ENCODE measurements at places on chromosomes 5 and 9.

- DNase-seq, result no peak
Observed at GRCh38 chr9:26950521-26950920, 3.5 kb upstream of the PLAA start.

DNA sequence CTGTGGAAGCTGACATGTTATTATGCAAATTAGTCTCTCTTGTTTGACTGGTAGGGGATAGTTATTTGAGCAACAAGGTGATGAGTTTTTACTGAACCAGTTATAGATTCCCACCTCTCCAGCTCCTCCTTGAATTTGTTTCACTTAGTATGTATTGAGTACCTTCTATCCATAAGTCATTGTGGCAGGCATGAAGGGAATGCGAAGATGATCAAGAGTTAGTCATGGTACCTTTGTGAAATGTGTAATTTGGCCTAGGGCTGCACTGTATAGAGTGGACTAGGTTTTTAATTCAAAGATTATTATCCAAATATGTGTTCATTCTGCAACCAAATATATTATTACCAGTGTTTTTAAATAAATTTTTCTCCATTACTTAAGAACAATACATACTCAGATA lies 110.1 kb downstream of the HACD4 start:
- no peak for DNase-seq

- no peak for DNase-seq
Observed at GRCh38 chr5:142984011-142984410, 213.8 kb downstream of the ARHGAP26 start.

DNA sequence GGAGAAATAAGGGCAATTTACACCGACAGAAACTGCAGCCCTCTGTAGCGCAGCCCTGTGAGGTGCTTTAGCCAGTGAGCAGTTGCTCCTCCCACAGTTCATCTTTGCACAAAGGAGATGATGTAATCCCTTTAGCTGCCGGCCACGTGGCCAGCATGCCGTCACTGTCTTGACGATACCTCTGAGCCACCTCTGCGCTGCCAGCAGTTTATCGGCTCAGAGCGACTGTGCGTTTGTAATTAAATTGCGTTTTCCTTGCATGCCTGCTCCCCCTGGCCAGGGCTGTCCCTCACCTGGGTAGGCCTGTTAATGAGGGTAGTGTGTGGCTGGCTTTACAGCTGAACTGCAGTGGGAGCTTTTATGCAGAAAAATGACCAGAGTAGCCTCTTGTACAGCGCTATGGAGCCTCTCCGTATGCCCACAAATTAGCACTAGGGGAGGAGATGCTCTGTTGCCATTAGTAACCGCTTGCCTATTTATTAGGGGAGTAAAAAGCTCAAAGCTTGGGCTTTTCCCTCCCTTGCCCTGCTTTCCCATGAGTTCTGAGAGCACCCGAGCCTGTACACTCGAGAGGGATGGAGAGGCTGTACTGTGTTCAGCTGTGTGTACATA lies 107.0 kb downstream of the TRIO start:
- no peak for DNase-seq

DNA sequence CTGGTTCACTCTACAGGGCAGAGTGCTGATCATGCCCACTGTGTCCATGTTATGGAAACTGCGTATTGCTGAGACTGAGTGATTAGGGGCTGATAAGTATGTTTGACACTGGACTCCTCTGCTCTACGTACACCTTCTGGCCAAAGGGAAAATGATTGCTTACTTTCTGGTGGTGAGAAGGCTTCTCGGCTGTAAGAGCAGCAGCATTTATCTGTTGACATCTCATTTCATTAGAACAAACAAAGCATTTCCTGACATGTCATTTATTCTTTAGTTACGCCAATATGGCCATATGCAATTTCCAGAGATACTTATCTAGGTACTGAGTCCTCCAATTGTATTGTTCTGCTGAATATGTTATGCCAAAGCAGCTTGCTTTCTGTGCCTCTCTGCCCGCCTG lies 5.6 kb downstream of the FAXDC2 start:
- DNase-seq, result no peak

- no peak for DNase-seq
Observed at GRCh38 chr9:35487081-35487480, 2.8 kb upstream of the RUSC2 start.

- DNase-seq, result no peak
Observed at GRCh38 chr9:33375841-33376321, 26.5 kb downstream of the AQP7 start.

- no peak for DNase-seq
Observed at GRCh38 chr5:96229188-96229587, 203.9 kb downstream of the PCSK1 start.

DNA sequence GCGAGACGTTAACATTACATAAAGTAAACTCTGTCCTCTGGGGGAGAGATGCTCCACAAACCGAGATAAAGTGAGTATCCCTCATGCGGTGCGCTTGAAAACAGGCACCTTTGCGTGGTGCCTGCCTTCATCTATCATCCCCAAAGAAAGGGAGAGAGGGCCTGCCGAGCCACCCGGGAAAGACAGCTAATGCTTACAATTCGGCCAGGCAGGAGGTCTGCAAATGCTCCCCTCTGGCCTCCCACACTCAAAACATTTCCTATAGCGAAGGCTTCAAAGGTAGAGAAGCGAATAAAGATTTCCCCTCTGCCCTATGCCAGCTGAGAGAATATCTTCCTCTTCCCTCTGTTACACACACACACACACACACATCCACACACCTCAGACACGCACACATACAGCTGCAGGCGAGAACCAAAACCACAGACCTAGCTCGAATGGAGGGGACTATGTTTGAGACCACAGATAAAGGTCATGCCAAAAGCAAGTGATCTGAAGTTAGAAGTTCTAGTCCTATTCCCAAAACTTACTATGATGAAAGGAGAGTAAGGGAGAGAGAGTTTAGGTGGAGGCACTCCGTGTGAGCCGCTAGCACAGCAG lies 132.8 kb downstream of the CRB2 start:
- no peak for DNase-seq

GRCh38 chr9:133754187-133754586 lies 16.0 kb upstream of the SARDH start:
- no peak for DNase-seq

GRCh38 chr5:67065237-67065636 lies 131.4 kb downstream of the CD180 start:
- peak; percentile 49 for DNase-seq

DNA sequence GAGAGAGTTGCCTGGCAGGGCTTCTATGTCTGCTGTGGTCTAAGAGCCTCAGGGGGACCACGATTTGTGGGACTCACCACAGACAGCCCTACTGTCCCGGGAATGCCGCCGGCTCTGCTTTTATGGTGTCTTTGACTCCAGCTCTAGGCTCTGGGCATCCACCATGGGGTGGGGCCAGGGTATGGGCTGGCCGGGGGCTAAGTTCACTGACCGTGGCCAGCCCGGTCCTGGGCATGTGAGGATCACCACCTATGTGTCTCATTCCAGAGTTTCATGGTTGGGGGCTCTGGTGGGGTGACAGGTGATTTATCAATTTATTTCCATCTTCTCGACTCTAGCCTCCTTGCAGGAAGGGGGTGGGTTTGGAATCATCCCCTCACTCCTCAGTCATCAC lies 139.4 kb downstream of the GADD45G start:
- no peak for DNase-seq

GRCh38 chr5:158478139-158478538 lies 619.2 kb upstream of the CLINT1 start:
- no peak for DNase-seq

GRCh38 chr9:106283769-106284168 lies 579.2 kb upstream of the ZNF462 start:
- DNase-seq, result no peak

DNA sequence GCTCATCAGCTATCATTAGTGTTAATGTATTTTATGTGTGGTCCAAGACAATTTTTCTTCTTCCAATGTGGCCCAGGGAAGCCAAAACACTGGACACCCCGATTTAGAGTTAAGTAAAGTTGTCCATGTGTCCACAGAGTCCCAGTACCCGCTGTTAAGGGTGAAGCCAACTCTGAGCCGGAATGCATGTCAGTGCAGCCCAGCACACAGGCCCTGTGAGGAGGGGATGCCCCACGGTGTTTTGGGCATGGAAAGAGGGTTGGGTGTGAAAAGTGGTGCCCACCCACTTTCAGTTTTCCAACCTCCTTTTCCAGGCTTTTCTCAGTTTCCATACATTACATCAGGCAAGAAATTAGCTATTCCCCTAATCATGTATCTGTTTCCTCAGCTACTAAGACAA lies 24.4 kb downstream of the SHC3 start:
- peak; percentile 36 for DNase-seq

DNA sequence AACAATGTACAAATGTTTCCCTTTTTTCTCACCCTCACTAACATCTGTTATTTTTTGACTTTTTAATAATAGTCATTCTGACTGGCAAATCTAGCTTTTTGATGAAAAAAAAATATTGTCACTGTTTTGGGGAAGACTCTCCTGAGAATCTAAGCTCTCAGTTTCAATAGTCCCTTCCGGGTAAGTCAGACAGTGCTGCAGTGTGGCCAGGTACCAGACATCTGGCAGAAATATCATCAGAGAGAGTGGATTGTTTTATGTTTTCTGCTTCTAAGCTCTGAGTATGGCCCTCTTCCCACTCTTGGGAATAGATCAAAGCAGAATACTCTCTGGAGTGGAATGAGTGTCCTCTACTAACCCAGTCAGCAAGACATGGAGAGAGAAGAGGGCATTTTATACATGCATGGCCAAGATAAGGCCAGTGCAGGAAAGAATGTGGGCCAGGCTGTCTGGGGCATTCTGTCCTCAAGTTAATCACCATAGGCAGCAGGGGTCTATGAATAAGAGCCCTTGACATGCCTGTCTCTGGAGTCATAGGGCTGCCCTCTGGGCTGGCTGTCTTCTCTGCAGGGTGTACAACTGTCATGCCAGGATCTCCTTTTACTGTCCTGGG lies 38.5 kb upstream of the OR2S2 start:
- no peak for DNase-seq

GRCh38 chr9:126223798-126224531 lies 102.7 kb upstream of the MVB12B start:
- no peak for DNase-seq

- no peak for DNase-seq
Observed at GRCh38 chr9:129968690-129969485, 74.1 kb downstream of the FNBP1 start.

DNA sequence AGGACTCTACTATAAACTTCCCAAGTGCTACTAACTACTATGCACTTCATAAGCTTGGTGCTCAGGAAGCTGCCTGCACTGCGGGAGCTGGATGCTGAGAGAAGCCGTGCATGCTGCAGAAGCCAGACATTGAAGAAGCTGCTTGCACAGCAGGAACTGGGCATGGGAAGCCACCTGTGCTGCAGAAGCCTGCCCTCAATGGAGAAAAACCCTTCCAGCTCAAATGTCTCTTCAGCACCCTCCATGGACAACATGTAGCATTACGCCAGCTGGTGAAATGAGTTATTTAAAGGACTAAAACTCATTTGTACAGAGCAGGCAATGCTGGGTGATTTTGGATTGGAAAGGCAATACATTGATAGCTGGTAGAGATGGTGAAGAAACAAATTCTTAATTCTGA lies 247.2 kb downstream of the KIF4B start:
- DNase-seq, result no peak

- DNase-seq, result no peak
Observed at GRCh38 chr9:133342069-133342406, 5.9 kb downstream of the MED22 start.

- DNase-seq, result no peak
Observed at GRCh38 chr5:122107016-122107415, 22.3 kb upstream of the ZNF474 start.

DNA sequence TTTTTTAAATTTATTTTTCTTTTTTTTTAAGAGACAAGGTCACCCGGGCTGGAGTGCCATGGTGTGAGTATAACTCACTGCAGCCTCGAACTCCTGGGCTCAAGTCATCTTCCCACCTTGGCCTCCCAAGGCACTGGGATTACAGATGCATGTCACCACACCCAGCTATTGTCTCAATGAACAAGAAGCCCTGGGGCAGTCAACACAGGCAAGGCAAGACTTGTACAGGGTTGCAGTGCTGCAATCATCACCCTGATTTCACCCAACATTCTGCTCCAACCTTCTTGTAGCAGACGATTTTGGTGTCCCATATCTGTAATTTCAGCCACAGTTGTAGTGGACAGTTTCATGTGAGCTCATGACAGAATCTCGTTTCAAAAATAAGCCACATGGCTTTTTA lies 205.8 kb upstream of the KIF2A start:
- no peak for DNase-seq

GRCh38 chr9:78539188-78539587 lies 242.3 kb downstream of the PSAT1 start:
- no peak for DNase-seq

DNA sequence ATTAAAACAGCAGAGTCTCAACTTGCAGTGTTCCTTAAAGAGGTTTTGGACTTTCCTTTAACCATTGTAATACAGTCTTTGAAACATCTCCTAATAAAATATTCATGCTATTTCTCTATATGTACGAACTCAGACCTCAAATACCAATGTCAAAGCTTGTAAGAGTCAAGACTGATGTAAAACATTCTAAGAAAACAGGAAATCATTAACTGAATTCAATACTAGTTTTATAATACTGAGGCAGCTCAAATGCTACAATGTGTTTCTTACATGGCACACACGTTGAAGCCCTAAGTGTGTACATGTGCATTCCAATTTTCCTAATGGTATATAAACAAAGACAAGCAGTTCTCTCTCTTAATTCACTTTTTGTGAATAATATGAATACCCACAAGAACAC lies 11.6 kb downstream of the PSIP1 start:
- DNase-seq, result no peak

- no peak for DNase-seq
Observed at GRCh38 chr5:3195994-3196393, 399.6 kb upstream of the IRX1 start.

- DNase-seq, result no peak
Observed at GRCh38 chr5:134659456-134659855, 10.9 kb downstream of the SEC24A start.

- no peak for DNase-seq
Observed at GRCh38 chr9:76114144-76114543, 223.7 kb downstream of the PCSK5 start.

DNA sequence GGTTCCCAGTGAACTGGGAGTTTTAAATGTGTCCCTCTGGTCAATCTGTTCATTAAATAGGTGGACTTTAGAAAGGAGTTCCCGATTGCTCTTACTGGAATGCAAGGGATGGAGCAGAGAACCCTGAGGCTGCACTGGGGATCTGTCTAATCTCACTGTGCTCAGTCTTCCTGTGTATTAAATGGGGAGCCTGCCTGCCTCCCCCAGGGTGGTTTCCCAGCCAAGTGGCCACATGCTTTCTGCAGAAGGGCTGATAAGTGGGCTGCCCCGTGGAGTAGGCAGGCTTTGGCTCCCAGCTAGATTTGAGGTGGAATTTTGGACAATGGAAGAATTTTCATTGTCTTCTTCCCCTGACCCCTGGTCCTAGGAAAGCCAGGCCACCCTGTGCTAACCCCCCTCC lies 14.0 kb upstream of the PHYHD1 start:
- DNase-seq, result no peak

GRCh38 chr5:59264013-59264412 lies 629.5 kb downstream of the PDE4D start:
- DNase-seq, result no peak

DNA sequence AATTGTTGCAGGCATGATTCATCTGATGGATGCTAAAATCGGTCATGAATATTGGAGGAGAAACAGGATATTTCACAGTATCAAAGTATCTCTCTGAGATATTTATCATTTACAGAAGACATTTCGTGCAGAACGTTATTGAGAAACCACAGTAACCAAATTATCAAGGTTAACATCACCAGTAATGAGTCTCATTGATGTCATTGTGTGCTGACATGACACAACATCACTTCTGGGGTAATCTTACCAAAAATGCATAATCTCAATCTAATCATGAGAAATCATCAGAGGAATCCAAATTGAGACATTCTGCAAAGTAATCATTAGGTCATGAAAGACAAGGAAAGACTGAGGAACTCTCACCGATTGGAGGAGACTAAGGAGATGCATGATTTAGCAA lies 42.7 kb downstream of the C5orf22 start:
- no peak for DNase-seq

Data from stimulated activated CD4-positive, alpha-beta T cell treated with anti-CD3 and anti-CD28 coated beads, Interleukin-15, amount 100 ng/mL, for 24 hours (primary cell).